ENCODE measurements at places on chromosomes 5 and 9. TPM values are rescaled to one million over a fixed set of nuclear protein-coding genes. Genes with fewer than 3 reads are reported as not detected.

DNA sequence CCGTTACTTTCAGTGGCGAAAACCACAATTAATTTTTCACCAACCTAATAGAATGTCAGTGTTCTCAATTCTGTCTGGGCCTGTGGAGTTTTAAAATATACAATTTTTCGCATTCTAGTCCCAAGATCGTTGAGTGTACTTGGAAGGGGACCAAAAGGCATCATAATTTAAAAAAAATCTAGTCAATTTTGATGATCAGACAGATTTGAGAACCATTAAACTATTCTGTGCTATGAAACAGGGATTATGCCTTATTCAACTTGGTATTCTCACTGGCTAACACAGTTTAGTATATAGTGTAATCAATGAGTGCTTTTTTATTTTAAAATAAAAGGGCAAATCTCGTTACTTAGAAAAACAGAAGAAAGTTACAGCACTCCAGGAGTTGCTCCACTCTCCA, 61.5 kb upstream of the TNFSF15 start:
- no peak for DNase-seq

- no peak for DNase-seq
Observed at GRCh38 chr9:98514841-98515240, 193.9 kb downstream of the GABBR2 start.

- peak; percentile 38 for DNase-seq
Observed at GRCh38 chr9:34363619-34364351, 12.9 kb downstream of the MYORG start.

DNA sequence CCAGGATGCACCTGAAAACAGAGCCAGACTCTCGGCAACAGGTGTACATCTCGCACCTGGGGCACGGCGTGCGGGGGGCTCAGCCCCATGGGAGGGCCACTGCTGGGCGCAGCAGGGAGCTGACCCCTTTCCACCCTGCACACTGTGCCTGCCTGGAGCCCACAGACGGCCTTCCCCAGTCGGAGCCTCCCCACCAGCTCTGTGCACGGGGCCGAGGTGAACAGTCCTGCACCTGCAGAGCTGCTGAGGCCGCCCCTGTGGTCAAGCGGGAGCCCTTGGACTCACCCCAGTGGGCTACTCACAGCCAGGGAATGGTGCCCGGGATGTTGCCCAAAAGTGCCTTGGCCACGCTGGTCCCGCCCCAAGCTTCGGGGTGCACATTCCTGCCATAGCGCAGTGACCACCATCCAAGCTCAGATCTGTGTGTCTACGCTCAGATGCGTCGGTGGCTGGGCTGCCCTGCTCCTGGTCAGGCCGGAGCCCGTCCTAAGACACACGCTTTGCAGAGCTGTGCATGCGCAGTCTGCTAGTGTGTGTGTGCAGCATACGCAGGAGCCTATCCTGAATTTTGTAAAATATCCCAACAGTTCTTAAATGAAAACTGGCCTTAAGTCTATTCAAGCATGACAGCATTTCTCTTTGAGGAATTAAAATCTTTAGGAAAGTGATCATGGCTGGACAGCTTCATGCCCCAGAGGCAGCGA, 8.4 kb upstream of the EXOC3 start:
- peak; percentile 60 for DNase-seq

- DNase-seq, result no peak
Observed at GRCh38 chr9:77421506-77422265, 226.4 kb downstream of the GNA14 start.

GRCh38 chr5:160491438-160491837, 69.8 kb downstream of the PTTG1 start:
- DNase-seq, result no peak

DNA sequence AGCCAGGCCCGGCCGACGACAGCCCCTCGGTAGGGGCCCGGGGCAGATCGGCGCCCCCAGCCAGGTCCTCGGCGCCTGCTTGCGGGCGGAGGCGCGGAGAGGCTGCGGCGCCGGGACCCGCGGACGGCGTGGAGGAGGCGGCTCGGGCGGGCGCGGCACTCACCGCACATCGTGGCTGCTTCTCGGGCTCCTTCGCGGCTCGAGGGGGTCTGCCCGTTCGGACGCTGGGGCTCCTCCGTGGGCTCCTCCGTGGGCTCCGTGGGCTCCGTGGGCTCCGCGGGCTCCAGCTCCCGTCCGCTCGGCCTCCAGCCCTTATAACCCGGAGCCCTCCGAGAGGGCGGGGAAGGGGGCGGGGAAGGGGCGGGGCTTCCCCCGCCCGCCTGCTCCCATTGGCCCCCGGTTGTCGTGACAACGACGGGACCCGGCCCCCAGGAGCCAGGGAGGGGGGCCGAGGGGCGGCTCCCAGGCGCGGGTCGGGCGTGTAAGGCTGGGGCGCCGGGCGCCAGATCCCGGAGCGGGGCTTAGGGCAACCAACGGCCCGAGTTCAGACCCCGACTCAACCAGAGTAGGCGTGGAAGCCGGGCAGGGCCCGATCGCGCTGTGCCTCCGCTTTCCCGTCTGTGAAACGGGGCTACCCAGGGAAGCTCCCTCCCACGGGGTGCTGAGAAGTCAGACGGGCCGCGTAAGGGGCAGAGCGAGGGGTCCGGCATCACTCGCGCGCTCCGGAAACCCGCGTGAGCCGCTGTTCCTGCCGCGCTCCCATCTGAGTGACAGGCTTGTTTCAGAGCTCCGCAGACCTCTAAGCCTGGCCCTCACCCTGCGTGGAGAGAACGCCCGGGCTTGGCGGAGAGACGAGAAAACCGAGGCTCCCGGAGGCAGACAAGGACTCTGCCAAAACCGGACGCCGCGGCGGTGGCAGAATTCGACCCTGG, at the start of gene GFPT2:
Gene GFPT2 (minus strand): TSS at position 289 of the 932 bp plus-strand sequence. CDS start 119 bp downstream, at position 170.
- peak; percentile 88 for DNase-seq

- DNase-seq, result no peak
Observed at GRCh38 chr5:154087260-154087659, 48.5 kb downstream of the MFAP3 start.

GRCh38 chr9:130191749-130192120, 19.5 kb downstream of the NCS1 start:
- DNase-seq, result no peak

DNA sequence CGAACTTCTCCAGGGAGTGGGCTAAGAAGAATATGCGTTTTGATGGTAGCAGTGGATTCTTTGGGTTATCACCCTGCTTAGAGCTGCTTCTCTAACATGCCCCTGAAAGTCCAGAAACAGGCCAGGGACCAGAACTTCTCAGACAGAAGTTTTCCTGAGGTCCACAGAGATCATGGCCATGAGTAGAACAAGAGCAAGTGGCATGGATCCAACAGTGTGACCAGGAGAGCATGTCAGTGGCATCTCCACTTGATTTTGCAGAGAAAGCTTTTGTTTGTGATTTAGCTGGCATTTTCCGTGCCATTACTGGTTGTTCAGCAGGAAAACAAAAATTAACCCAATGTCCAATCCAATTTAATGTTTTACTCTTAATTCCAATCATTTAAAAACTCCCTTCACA, 298.5 kb upstream of the CD180 start:
- no peak for DNase-seq

DNA sequence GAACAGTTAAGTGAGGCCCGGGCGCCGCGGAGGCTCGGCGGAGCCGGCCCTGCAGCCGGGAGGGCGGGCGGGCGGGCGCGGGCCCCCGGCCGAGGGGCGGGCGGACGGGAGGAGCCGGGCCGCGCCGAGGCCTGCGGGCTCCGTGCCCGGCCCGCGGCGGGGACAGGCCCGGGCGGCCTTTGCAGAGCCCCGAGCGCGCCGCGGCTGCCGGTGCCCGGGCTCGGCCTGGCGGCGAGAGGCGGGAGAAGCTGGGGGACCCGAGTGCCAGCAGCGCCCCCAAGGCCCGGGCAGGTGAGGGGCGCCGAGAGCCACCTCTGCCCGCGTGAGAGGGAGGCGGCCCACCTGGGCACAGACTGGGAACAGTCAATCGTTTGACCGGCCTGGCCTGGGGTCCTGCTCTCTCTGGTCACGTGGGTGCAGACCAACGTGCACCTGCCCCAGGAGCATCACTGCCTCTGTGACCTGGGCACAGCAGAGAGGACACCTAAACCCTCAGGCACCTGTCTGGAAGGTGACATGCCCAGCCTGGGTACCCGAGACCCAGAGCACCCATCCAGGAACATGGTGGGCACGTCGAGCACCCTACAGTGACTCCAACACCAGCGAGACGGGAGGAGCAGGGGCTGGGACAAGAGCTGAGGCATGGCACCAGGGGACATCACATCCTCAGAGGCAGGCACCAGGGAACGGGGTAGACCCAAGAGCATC, 531 bp downstream of the MVB12B start:
- peak; percentile 68 for DNase-seq

- peak; percentile 68 for DNase-seq
Observed at GRCh38 chr9:116087246-116087645, 66.3 kb upstream of the PAPPA start.

GRCh38 chr9:82206490-82206889, 217.9 kb downstream of the SPATA31D1 start:
- DNase-seq, result no peak

The NFIB gene
- 99.4 TPM for total RNA-seq

The LCN9 gene
- total RNA-seq, result not detected

The PTPN3 gene
- 17.1 TPM for total RNA-seq

The DEPDC1B gene
- 0.20 TPM for total RNA-seq

The ENTPD8 gene
- total RNA-seq, result not detected

The PCDHGA5 gene
- 3.5 TPM for total RNA-seq

All from upper lobe of right lung (tissue), 1 donor.